Sigmoid colon (tissue), 7 donors: ENCODE measurements at places on chromosomes 11 and 22.

DNA sequence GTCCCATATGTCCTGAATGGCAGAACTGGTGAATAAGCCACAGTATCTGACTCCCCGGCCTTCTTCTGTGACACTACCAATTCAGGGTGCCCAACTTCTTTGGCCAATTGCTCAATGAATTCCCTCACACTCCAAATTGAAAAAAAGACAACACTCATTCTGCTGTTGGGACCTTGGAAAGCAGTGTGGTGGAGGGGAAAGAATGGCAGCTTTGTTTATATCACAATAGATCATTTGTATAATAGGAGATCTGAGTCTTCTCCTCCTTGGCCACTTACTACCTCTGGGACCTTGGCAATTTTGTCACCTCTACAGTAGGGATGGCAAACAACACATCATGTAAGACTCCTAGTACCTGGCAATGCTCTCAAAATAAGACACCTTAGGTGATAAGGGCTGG, 64.6 kb downstream of the OPCML start:
- no peak for DNase-seq

- no peak for DNase-seq
Measured at GRCh38 chr11:39990421-39990831, 1469.0 kb downstream of the LRRC4C start.

- no peak for DNase-seq
Measured at GRCh38 chr22:41722496-41722895, 23.2 kb downstream of the MEI1 start.

DNA sequence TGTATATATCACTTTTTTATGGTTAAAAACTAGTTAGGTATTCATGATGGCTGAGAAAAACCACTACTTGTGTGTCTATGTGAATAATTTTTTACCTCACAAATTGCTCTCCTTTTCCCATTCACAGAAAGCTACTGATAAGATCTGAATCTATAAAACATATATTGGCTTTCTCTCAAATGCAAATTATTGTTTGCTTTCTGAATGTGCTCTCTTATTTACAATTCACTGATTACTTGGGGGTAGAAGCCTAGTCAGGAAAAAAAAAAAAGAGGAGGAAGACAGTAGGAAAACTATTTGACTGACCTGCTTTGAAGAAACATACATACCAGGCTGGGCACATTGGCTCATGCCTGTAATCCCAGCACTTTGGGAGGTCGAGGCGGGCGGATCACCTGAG, 20.5 kb downstream of the PGM2L1 start:
- no peak for DNase-seq

- no peak for DNase-seq
Measured at GRCh38 chr11:6570691-6571427, 32.6 kb downstream of the RRP8 start.

DNA sequence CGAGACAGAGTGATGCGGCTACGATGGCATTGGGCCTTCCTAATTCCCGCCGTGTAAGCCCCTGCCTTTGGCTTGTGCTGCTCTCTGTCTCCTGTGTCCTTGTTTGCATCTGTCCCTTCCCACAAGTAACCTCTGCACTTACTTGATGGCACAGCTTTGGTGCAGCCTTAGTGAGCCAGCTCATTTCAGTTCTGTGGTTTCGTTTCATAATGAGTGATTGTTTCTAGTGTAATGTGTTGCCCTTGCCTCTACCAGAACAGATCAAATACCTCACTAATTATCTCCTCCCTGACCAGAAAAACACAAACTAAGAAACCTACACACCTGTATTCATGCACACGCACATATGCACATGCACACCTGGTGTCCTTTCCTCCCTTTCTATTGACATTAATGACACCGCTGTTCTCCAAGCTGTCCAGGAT, 58.8 kb downstream of the GRK3 start:
- no peak for DNase-seq

DNA sequence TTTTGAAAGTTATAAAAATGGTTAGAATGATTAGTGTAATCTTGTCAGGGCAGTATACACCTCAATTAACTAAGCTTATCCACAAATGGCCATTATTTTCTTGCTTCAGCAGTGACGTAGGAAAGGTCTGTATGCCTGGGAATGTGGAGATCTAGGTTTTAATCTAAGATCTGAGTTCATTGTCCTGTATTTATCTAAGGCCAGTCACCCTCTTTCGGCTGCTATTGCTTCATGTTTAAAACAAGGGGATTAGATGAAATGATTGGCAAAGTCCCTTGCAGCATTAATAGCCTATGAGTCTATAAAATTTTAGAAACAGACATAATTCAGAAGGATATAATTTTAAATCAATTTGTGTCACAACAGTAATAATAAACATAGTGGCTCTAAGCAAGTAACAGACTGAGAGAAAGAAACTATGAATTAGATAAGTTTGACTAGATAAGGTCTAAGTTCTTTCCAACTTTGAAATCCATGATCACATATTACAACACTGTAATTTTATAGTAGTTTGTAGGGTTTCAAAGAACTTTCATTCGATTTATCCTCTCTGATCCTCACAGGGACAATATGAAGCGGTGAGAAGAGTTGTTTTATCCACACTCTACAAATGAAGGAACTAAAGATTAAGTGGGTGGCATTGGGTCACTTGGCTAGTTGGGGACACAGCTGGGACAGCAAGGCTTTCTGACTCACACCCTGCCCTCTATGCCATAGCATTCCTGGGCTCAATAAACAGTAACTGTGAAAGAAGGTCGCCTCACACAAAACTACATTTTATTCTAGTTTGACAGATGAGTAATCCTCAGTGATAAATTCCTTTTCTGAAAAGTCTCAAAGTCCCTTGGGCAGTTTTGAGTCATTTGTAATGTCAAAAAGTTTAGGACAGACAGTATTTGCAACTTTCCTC, 60.6 kb upstream of the RDX start:
- DNase-seq: no peak

DNA sequence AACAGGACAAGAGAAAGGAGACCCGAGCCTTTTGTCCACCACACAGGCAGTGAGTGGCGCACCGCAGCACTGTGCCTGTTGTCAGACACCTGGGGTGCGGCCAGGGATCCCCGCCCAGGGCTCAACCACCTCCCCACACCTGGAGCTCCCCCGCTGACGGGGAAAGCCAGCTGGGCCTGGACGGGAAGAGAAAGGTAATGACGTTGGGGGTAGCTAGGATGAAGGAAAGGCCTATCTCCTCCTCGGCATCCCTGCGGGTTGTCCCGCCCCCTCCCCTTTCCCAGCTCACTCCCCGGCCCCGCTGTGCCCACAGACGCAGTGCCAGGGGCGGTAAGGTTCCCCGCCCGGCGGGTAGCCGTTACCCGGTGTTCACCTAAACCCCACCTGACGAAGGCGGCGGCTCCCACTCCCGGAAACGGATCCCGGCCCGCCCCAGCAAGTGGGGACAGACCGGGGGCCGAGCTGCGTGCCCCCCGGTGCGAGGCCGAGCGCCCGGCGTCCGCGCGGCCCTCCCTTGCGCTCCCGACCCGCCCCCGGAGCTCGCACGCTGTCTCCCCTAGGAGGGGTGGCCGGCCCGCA, 495 bp downstream of the HYOU1 start:
- peak; percentile 77 for DNase-seq

- DNase-seq: no peak
Measured at GRCh38 chr11:100269516-100269915, 417.6 kb upstream of the ARHGAP42 start.

DNA sequence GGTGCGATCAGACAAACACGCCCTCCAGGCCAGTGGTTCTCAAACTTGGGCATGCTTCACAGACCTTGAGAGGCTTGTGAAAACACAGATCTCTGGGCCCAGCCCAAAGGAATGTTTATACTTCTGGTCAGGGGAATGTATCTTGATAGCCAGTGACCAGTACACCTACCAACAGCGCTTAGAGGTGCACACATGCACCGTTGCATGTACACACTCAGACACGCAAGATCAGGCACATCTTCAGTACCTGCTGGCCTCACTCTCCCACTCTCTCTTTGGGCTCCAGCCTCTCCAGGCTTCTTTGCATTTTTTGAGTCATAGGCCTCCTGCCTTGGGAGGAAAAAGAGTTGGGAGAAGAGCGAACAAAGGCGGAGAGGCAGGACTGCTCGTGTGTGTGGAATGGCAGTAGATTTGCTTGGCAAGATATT, 11.7 kb upstream of the FXYD6 start:
- DNase-seq: no peak

DNA sequence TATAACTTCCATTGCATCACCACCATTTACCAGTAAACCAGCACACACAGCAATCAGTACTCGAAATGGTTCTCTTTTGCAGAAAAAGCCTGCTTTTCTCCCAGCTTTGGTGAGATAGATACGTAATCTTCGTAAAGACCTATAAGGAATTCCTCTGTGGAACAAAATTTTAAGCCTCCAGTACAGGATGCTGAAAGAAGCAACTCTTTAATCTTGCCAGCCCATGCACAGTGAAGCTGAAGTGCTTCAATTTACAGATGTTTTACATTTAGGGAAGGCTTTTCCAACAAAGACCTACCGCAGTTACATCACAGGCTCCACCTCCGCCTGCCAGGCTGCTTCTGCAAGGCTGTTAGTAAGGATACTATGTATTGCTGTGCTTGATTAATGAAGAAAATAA, 1.9 kb downstream of the ELMOD1 start:
- DNase-seq: no peak

- no peak for DNase-seq
Measured at GRCh38 chr11:103497268-103497667, 388.0 kb downstream of the DYNC2H1 start.

GRCh38 chr11:92638678-92639077, 330.8 kb upstream of the MTNR1B start:
- DNase-seq: no peak

GRCh38 chr11:120605469-120605868, 93.9 kb downstream of the GRIK4 start:
- DNase-seq: no peak

- peak; percentile 60 for DNase-seq
Measured at GRCh38 chr22:50698546-50698945, 25.9 kb downstream of the SHANK3 start.

- DNase-seq: no peak
Measured at GRCh38 chr11:100719809-100720221, 32.7 kb downstream of the ARHGAP42 start.

DNA sequence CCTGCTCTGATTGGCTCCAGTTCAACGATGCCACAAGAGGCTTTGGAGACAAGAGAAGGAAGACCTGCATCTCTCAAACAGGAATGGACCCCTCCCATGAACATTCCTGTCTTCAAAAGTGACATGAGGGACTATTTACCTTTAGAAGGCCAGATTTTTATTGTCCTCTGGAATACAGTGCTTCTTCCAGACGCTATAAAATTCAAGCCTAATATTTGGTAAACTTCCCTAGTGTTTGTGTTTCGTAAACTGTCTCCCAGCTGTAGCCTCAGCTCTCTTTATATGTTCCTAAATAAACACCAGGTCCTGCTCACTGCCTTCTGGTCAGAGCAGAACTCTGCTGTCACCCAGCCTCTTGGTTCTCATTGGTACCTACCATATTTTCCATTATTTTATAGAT, 157.8 kb downstream of the CCDC34 start:
- no peak for DNase-seq

DNA sequence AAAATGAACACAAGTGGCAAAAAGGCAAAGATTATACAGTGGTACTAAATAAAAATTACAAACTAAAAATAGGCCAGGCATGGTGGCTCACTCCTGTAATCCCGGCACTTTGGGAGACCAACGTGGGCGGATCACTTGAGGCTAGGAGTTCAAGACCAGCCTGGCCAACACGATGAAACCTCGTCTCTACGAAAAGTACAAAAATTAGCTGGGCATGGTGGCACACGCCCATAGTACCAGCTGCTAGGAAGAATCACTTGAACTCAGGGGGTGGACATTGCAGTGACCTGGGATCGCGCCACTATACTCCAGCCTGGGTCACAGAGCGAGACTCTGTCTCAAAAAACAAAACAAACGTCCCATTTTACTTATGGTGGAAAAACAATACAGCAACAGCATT, 24.5 kb downstream of the ZNF280B start:
- no peak for DNase-seq

DNA sequence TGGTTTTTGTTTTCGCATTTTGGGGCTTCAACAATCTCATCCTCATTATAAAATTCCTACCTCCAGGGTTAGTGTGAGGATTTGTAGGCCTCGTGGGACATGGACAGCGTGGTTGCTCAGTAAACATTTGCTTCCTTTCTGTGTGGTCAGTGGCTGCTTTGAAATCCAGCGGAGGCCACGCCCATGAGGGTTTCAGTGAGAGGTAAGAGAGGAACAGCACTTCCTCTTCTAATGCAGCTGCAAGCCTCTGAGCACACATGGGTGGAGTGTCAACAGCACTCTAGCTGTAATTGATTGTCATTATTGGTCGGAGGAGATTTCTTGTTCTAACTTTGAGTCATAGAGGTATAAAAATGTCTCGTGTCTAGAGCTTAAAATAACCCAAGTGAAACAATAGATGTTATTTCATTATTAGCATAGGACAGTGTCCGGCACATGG, 6.0 kb upstream of the ARHGAP42 start:
- peak; percentile 75 for DNase-seq

DNA sequence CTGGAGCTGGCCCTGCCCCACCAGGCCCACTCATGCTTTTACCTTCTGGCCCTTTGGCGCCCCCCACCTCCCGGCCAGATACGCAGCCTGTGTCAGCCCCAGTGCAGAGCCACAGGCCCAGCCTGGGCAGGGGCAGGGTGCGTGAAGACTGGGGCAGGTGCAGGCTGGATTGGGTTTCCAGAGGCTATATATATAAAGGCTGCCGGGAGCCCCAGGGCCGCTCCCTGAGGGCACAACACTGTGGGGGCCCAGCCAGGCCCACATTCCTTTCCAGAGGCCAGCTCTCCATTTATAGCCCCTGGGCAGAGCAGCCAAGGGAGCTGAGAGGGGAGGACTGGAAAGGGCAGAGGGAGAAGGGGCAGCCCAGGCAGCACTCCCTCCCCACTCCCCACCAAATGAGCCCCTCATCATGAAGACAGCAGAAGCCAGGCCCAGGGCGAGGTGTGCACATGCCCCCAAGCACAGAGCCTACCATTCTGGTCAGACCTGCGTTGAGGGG, 5.0 kb upstream of the MYOD1 start:
- DNase-seq: no peak

- DNase-seq: no peak
Measured at GRCh38 chr11:82406611-82407010, 327.1 kb downstream of the FAM181B start.

DNA sequence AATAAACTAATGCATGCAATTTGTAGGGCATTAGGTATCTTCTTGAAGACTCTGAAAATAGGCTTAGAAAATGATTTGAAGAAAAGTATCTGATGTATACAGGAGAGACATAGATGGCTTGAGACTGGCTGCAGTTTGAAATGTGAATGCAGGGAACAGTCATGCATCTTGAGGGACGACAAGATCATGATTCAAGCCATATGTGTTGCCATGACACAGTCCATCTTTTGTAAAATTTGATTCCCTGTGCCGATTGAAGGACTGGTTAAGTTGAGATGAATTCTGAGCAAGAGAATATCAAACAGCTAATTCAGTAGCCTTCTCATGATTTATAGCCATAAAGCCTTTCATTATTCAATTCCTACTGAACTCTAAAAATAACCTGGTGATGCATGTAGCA, 231.6 kb downstream of the CASP12 start:
- no peak for DNase-seq

DNA sequence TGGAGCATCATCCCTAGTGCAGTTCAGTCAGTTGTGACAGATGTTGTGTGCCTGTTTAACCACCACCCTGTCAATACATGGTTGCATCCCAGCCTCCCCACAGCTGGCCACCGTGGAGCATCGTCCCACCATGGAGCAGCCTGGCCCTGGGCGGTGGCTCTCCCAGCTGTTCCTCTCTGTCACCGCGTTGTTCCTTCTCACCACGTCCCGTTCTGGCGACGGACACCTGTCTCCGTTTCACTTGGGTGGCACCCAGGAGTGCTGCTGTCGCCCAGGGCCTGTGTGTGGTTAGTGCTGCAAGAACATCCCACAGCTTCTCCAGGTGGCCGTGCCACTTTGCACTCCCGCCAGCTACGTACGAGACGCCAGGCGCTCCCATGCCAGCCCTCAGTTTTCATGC, 26.5 kb downstream of the MUC6 start:
- DNase-seq: no peak
